ENCODE measurements at places on chromosomes 12 and 14.

DNA sequence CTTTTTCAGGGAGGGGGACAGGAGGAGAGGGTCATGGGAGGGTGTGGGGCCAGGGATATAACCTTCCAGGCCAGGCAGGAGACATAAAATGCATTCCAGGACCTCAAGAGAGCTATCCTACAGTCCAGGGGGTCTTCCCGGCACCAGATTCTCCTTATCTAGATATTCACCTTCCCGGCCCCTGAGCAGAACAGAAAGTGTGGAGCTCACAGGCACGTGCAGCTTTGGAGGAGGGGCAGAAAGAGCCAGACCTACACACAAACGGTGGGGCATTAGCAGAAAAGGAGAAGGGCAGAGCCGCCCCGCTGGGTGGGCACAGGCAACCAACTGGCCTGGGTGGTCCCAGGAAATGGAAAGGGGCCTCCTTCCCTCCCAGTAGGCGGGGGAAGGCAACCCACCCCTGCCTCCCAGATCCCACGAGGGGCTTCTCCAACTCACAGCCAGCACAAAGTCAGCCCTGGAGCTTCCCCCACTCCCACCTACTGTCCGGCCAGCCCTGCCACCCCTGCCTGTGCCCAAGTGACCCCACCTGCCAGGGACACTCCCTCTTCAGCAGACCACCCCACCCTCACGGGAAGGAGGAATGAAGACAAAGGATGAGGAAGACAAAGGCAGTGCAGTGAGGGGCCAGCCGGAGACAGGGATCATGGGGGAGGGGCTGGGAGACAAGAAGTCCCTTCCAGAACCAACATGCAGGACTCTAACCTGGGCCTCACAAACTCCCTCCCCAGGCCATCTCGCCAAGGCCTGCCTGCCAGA, 33.3 kb downstream of the CCDC85C start:
- no peak for DNase-seq

- DNase-seq, result no peak
Observed at GRCh38 chr12:131530422-131530821, 180.5 kb upstream of the SFSWAP start.

DNA sequence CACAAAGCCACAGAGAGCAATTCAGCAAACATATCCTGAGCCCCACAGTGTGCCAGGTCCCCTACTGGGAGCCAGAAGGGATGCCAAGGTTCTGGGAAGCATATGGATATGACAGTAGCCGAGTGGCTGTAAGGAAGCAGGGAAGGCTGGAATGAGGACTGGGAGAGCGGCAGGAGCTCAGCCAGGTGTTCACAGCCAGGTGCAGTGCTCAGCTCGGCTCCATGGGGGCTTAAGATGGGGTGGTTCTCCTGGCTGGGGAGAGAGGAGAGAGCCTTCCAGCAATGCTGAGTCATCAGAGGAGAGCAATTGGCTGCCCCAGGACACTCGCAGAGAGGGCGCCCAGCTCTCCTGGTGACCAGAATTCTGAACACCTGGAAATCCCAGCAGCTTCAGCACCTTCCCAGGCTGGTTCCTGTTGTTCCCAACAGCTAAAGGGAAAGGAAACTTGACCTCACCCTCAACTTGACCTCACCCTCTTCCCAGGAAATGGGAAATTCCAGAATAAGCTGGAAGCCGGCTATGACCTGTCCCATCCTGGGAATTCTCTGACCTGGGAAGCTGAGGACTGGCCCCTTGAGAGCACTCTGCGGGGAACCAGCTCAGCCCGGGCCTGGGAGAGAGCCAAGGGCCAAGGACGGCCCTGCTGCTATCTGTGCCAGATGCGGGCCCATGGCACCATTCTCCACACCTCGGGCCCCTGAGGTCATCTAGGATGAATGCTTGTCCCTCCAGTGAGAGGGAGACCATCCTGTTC, 34.6 kb downstream of the SLC6A12 start:
- no peak for DNase-seq

GRCh38 chr12:18284386-18284785, 23.1 kb downstream of the PIK3C2G start:
- DNase-seq, result no peak

GRCh38 chr12:26838888-26839416, 6.0 kb upstream of the ITPR2 start:
- DNase-seq, result no peak

DNA sequence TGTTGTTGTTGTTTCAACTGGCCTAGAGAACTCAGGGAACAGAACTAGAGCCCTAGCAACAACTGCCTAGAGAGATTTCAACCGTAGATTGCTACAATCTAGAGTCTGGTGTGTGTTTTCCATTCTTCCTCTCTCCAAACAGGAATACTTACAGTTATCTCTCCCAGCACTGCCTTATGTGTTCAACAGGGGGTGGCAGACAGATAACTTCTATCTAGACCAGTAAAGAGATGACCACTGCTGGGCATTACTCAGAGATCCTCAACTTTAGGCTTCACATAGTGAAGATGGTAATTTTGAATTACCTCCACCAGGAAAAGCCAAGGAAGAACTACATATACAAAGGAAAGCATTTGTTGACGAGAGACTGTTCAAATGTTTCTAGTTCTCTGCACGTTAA, 4.8 kb downstream of the TXNDC16 start:
- DNase-seq, result no peak

- no peak for DNase-seq
Observed at GRCh38 chr14:101821528-101821927, 60.0 kb downstream of the PPP2R5C start.

- DNase-seq, result no peak
Observed at GRCh38 chr12:67299526-67299925, 30.4 kb downstream of the CAND1 start.

DNA sequence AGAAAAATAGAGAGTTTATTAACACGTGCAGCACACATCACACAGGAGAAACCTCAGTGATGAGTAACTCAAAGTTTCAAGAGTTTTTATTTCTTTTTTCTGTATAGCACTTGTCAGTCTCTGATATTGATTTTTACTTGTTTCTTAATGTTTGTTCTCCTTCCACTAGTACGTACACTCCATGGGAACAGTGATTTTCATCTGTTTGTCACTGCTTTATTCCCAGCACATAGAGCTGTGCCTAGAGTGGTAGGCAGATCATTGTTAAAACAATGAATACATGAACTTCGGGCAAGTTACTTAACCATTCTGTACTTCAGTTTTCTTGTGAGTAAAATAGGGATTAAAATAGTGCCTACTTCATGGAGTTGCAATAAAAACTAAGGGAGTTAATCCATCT, 46.6 kb downstream of the ETV6 start:
- DNase-seq, result no peak

DNA sequence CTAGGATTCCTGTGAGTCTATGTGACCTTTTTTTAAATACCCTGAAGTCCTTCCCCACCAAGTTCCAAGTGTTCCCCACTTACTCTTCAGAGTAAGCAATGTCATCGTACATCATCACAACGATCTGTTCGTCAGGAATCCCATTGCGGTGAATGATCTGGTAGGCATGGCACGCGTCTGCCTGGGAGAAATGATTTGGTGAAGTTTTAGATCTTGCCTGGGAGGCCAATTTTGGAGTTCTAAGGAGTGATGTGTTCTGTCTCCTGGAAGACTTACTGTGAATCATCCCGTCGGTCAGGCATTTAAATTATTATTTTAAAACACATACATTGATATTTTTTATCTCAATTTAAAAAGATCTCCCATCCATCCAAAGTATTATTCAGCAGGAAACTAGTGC, 29.8 kb downstream of the LGMN start:
- DNase-seq, result no peak

GRCh38 chr14:22547948-22548750, 40.9 kb downstream of the DAD1 start:
- DNase-seq, result no peak

- DNase-seq, result no peak
Observed at GRCh38 chr12:127729381-127729780, 537.6 kb upstream of the TMEM132C start.

DNA sequence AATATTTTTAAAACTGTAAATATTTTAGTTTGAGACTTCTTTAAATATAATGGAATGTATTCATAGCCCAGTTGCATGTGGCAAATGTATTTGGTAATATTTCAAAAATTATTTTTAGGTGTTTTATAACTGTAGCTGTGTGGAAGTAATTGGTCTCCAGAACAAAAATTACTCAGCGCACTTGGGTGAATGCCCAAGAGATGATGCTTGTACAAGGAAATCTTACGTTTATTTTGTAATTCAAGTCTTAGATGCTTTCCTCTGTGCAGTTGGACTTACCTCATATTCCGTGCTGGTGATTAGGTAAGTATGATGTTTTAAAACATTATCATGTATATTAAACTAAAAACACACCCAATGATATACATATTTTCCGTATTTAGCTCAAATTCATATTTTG, 76.7 kb upstream of the SLCO1B1 start:
- no peak for DNase-seq

DNA sequence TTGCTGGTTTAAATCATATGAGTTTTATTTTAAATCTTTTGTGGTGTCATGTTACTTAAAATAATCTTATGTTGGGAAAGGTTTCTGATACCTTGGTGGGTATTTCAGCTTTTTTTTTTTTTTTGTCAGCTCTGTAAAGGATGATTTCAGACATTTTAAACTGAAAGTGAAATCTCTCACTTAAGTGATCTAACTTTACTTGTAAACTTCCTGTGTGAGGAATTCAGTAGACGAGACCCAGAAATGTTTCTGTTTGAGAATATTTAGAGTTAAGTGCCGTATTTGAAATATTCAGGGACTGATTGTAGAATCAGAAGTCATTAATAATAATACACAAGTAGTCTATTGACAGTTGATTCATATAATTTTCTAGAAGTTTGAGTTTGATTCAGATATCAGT, 37.8 kb downstream of the PROX2 start:
- no peak for DNase-seq

DNA sequence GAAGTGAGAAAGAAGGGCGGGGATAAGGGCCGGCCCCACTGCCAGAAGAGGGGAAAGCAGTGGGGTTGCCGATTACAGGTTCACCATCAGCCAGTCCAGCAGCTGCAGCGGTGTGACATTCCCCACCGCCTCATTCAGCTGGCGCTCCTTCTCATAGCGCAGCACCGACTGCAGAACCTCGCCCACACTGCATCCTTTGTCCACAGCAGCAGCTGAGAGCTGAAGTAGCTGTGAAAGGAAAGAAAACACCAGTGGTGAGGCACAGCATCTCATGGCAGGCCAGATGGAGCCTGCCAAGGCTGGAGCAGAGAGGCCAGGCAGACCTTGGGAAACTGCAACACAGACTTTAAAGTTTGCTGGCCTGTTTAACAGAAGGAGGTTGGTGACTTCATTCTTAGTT, 33.2 kb downstream of the AKAP3 start:
- DNase-seq, result peak; percentile 11

GRCh38 chr14:41972531-41972930, 365.9 kb downstream of the LRFN5 start:
- no peak for DNase-seq

- DNase-seq, result no peak
Observed at GRCh38 chr12:95859947-95860850, 1.4 kb downstream of the SNRPF start.
